ENCODE measurements at places on chromosomes 3 and 15. TPM values are rescaled to one million over a fixed set of nuclear protein-coding genes. Genes with fewer than 3 reads are reported as not detected.

STIMATE gene
- 9.0 TPM for total RNA-seq

FILIP1L gene
- total RNA-seq, result 28.6 TPM

C3orf52 gene
- 1.7 TPM for total RNA-seq

ECE2 gene
- not detected for total RNA-seq

- DNase-seq, result no peak
These were observed 5.6 kb upstream of the PLEKHO2 start for GRCh38 chr15:64836023-64836536.

GRCh38 chr3:177050501-177051237 lies 146.6 kb downstream of the TBL1XR1 start:
- DNase-seq, result no peak

DNA sequence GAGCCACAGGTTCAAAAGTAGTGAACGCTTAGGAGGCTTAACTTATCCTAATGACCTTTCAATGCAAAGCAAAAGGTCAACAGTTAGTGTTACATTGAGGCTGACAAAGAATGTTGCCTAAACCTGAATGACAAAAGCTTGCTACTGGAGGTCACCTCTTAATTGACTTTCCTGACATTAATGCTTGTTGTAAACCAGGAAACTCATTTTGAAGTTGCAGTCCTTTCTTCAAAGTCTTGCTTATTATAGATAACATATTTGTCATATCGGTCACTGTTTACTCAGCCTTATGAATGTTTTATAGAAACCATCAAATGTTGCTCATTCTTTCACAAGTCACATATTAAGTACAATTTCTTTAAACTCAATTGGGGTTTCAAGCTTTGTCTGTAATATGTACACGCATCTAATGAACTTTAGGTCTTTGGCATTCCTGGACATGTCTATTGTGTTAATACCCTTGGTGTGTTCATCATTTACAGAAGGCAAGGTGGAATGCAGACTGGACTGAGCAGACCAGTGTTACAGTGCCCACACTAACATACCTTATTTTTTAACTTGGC lies 488.2 kb upstream of the NECTIN3 start:
- no peak for DNase-seq

DNA sequence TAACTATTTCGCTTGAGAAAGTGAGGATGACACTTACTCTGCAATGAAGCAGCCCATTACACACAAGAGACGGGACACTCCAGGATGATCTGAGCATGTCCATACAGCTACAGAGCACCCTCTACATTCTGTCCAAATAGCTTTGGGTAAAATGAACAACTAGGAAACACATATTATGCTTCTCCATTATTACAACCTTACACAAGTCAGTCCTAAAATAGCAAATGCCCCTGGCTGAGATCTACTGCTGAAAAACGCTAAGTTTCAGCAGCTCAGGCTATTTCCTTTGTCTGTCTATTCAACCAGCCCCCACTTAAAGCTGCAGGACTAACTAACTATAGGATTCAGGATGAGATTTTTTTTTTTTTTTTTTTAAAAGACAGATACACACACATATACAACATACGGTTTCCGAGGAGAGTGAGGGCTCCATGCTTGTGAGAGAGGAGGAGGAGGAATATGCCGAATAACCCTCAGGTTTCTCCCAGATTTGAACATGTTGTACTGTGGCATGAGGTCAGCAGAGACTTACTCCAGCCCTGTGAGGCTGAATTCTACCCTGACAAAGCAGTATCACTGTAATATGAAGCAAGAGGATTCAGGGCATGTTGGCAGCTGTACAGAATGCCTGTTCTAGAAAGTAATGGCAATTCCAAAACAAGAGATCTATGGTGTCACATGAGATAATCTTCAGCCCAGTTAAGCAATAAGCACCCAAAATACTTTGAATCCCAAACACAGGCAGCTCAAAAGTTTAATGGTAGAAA lies 117.3 kb upstream of the PLXND1 start:
- DNase-seq, result no peak

DNA sequence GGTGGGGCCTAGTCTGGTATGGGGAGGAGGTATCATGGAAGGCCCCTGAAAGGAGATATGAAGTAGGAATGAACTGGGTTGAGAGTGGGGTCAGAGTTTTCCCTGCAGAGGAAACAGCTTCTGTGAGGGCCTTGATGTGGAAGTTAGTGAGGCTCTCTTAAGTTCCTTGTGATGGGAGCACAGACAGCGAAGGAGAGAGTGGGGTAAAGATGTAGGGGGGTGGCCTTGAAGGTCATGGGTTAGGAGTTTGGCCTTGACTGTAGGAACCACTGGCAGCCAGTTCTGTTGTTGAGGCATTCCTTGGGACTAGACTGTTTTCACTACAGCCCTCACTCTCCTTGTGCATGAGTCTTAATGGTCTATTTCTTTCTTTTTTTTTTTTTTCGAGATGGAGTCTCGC lies 77.8 kb upstream of the NMNAT3 start:
- DNase-seq, result no peak

GRCh38 chr3:129013491-129013891 lies 12.4 kb downstream of the EFCC1 start:
- DNase-seq, result no peak

- DNase-seq, result no peak
These were observed 5.5 kb upstream of the NTRK3 start for GRCh38 chr15:88262064-88262463.

DNA sequence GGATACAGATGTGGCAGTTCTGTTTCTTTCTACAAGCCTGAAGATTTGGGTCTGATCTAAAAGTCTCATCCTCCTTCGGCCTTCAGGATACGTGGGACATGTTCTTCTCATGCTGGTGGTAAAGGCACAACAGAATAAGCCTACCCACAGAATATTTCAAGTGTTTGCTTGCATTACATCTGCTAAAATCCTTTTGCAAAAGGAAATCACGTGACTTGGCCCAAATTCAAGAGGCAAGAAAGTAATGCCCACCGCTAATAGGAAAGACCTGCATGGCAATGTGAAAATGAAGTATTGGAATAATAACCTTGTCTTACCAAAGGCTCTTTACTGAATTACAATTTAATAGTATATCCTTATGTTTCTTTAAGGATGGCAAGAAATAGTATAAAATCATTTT lies 439.9 kb upstream of the TGFBR2 start:
- DNase-seq, result no peak

GRCh38 chr3:59245300-59245858 lies 195.6 kb upstream of the CFAP20DC start:
- DNase-seq, result no peak

Measured in left ventricle myocardium superior (tissue), 1 donor.